ENCODE measurements at places on chromosomes 11 and 22.

DNA sequence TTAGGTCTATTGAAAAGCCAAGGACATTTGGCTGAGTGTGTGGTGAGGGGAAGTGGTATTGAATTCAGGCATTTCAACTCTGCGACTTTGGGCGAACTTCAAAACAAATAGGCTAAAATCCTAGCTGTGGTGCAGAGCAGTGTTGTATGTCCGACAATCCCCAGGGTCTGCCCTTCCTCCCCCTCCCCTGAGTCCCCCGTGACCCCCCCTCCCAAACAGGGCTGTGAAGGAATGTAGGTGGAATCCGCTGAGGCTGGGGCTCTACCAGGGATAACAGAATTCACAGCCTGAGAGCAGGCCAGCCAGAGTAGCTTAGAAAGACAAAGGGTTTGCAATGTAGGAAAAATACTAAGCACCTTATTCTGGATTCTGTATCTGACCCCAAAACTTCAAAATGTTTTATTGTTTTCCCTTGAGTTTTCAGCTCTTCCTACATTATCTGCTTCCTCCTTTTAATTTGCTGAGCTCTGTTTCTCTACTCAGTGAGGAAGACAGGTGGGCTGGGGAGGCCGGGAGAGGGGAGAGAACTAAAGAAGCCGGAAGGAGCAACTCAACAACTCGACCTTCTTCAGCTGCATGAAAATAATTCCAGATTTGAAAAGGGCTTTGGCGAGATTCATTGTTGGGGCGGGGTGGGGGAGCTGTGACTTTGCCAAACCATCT, 315.2 kb downstream of the BLID start:
- DNase-seq: no peak

- no peak for DNase-seq
These were observed 3.9 kb upstream of the TRIM34 start for GRCh38 chr11:5620651-5621521.

- no peak for DNase-seq
These were observed 192.6 kb upstream of the E2F8 start for GRCh38 chr11:19433367-19433766.

DNA sequence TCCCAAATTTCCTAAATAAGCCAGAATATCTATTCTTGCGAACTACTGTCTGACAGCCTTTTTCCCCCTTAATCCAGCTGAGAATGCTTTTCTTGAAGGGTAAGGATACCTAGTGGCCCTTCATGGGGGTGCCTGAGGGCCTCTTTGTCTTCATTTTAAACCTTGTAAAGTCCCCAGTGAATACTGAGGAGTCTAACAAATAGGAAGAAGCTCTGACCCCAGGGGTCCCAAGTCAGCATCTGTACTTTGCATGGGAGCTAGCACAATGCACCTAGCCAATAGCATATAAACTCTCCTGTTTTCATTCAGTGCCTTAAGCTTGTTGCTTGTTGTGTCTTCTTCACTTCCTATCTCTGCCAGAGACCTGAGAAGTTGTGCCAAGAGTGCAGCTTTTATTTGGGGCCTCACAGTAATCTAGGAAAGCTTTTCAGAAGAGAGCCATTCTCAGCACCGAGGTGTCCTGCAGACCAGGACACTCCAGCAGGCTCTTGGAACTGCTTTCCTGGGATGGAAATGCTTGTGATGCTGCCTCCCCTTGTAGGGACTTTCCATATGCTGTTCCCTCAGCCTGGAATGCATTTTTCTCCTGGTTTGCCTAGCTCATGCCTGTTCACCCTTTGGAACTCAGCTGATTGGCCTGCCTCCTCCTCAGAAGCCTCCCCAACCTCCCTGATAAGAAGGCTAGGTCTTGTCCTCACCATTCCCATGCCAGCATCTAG, 37.2 kb downstream of the BMAL1 start:
- no peak for DNase-seq

DNA sequence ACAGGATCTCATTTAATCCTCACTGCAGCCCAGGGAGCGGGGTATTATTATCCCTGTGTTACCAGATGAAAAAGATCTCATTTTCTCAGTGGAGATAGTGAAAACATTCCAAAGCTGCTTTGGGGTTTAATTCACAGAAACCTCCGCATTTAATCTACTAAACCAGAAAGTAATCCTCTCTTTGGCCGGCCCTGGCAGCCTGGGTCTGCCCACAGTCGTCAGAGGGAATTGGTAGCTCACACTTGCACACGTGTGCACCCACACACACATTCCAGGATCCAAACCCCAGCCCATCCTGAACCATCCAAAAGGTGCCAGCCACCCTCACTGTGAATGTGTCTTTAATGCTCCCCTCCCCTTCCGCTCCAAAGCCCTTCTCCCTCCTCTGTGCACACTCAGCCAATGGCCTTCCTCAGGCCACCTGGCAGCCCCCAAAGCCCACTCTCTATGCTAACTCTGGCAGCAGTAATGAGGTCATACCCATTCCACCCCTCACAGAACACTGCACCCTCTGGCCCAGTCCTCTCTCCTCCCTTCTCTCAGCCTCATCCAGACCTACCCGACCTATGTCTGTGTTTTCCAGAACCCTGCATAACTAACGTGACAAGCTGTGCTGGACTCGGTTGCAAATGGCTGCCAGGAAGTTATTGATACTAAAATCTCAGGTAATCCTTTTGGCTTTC, 466.2 kb downstream of the SOX6 start:
- no peak for DNase-seq

GRCh38 chr22:43118953-43119458, 8.5 kb downstream of the BIK start:
- DNase-seq: no peak

GRCh38 chr11:65867284-65868071, 5.1 kb downstream of the EFEMP2 start:
- DNase-seq: no peak

DNA sequence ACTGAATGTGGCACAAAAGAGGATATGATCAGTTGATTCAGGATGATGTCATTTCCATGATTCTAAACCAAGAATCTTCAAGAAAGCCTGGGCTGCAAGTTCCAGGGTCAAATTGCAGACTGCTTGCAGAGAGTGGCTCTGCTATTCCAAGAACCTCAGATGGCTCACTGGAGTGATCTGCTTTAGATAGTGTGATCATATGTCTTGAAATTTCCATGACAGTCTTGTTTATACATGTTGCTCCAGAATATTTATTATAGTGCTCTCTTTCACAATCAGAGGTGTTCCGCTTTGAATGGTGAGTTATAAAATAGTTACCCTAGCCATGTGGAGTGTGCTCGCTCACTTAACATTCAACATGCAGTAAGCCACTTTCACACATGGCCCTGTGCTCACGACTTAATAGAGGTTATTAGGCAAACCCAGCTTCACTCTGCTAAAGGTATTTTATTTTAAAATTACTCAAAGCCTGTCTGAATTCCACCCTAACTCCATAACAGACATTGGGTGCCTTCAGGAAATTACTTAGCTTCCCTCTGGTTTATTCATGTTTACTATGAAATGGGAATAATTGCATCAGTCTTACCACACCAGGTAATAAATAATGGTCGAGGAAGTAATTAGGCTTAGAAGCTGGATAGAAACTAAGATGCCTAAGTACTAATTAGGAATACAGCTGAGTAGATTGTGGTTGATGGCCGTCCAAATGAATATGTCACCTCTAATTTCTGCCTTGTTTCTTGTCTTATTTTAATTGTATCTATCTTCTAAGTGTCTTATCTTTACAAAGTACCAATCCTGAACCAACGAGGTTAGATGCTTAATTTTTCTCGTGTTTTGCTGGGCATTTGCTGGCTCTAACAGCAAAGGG, 187.9 kb downstream of the ETS1 start:
- no peak for DNase-seq

- DNase-seq: no peak
These were observed 15.6 kb upstream of the RDX start for GRCh38 chr11:110311783-110312579.

DNA sequence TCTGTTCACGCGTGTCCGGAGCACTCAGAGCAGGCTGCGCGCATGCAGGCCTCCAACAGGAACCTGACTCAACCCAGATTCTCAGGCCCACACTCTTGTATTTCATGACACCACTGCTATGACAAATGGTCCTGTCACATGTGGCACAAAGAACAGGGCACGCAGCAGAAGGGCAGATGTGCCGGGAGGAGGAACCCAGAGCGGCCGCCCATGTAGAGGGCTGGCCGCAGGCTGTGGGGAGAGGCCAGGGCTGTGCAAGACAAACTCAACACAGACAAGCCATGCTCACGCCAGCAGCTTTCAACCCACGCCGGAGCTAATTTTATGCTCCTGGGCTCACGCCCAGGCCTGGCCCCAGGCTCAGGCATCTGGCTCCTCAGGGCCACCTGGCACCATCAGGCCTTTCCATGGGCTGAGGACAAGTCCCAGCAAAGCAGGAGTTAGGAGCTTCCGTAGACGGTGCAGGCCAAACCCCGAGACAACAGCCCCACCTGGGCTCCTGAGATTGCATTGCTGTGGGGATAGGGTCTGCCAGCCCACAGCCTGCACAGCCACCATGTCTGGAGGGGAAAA, 40.0 kb downstream of the DUSP8 start:
- no peak for DNase-seq

DNA sequence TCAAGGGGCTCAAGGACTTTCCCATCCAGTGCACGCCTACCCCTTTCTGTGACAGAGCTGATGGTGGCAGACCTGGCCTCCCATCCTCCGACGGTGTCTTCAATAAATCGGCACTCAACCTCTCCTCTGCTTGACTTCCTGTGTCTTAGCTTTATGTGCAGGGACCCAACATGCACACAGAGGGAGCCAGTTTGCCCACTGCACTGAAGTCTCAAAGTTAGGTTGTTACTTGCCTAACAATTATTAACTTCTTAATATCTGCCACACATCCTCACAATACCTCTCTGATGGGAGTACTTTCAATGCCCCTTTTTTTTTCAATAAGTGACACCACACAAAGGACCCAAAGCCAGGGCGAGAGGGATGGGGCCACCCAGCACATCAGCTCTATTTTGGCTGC, 3.6 kb downstream of the IZUMO1R start:
- DNase-seq: no peak
